ENCODE measurements at places on chromosomes 1 and 21.

- no peak for DNase-seq
Measured at GRCh38 chr1:212133319-212133718, 97.8 kb downstream of the DTL start.

DNA sequence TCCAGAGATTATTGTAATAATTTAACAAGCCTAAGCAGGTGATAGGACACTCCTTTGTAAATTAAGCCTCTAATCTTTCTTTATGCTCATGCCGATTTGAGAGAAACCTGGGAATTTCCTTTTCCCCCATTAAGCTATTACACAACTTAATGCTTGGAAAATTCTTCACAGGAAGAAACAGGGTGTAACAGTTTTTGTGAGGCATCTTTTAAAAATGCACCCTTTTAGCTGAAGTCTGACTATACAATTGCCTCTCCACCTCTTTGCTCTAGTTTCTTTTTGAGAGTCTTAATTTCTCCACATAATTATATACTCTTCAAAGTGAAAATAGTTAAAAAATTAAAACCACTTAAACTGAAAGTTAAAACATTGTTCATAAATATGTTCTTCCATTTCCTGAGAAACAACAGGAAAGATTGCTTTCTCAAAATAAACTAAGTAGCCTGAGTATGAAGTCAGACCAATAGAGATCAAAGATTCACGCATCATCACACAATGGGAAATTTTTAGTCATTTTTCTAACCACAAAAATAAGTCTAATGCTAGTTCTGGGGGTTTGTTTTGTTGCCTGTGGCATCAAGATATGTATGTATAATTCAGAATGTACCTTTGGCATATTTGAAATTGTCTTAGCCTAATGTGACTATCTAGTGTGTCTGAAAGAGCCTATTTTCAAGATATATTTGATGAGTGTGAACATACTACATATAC is 34.7 kb downstream of the LRRC8D start:
- no peak for DNase-seq

DNA sequence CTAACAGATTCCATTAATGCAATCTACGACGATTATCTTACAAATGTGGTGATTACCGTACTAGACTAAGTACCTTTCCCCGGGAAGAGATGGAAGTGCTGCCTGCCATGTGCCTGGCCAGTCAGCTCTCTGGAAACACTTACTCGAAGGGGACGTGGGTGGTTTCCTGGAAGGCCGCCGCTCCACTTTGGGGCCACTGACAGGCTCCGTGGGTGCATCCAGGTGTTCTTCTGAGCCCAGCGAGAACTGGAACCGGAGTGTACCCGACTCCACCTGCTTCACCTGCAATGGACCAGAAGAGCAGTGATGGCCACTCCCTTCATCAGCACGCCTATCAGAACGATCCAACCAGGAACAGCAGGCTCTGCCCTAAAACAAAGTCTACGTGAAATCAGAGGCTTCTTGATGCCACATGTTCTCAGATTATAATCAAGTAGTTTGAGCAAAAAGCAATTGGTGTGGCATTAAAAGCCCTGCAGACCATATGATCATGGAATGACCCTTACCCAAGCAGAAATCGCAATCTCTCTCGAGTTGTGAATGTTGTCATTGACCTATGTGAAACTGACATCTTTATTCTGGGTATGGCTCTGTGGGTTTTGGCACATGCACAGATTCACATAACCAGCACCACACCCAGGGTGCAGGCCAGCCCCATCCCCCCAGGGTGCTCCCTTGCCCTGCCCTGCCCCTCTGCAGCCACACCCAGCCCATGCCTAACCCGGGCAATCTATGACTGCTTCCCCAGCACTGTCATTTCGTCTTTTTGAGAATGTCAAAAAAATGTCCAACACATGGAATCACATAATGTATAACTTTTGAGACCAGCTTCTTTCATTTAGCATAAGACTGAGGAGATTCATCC is 64.5 kb downstream of the NPHP4 start:
- DNase-seq = no peak

DNA sequence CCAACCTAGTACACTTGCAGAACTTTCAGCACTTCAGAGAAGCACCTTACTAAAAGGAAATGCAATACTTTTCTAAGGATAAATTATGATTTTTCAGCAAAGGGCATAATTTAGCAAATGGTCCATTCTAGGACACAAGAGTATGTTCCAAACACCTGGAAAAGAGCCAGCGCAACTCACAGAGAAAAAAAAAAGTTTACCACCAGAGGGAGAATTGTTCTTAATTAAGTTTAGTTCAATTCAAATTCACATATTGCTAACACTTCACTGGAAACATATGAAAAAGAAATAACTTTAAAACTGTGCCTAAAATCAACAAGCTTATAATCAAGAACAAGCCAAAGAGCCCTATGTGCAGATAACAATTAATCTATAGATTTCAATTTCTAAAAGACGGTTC is 338.1 kb downstream of the SEC16B start:
- no peak for DNase-seq

GRCh38 chr1:225814381-225814780 is 4.5 kb downstream of the EPHX1 start:
- no peak for DNase-seq

GRCh38 chr1:87805666-87806378 is 477.1 kb downstream of the LMO4 start:
- no peak for DNase-seq

DNA sequence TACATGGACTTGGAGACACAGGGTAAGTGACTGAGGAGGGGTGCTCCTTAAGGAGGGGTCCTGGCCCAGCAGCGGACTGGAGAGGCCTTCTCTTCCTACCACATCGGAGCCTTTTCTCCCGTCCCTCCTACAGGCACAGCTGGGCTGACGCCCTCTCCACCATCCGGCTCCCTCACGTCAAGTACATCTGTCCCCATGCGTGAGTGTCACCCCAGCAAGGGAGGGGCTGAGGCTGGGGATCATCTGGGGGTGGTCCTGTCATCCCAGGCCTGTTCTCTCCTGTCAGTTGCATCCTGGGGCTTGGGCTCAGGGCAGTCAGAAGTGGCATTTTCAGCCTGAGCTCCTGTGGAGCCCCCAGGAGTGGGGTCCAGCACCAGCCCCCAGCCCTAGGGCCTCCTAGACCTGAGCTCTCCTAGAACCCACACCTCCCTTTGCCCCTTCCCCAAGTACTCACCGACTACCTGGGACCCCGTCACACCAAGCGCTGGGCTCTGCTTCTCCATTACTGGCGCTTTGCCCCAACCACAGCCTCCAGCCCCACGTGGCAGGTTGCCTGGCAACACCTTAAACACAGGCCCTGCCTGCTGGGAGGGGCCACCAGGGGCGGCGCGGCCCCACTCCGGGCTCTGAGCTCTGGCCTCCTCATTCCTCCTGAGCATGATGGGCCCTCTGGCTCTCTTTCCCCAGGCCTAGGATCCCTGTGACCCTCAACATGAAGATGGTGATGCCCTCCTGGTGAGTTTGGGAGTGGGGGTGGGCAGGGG is 2.3 kb downstream of the LYPLA2 start:
- no peak for DNase-seq

DNA sequence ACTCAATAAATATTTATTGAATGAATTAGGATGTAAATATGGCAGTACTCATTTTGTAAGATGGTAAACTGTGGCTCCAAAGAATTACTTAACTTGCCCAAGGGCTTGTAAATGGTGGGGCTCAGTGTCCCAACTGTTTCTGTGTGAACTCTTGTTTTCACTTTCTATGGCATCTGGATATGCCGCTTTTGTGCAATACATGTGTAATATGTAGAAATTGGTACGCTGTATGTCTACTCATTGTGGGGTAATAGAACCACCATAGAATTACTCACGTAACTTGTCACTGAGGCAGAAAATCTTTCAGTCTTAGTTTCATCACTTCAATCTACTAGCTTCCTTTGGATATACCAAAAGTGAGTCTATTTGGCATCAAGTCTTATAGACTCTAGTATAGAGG is 977 bp downstream of the PRPF3 start:
- no peak for DNase-seq

- DNase-seq = no peak
Measured at GRCh38 chr1:1432951-1433803, 2.3 kb upstream of the VWA1 start.

DNA sequence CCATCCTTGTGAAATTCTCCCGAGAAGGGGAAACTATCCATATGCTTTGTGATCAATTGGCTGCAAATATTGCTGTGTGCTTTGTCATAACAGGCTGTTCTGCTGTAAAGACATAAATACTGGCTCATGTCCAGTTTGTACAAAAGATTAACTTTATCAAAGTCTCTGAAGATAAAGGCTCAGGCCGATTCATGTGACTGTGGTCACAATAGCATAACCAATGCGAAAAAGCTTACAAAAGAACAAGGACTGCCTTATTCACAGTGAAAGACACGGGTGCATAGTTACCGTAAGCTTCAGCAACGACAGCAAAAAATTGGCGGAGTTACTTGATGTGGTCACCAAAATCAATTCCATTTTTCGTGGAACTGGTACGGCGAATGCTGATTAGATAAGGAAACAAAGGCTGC is 173.6 kb upstream of the CHRM3 start:
- DNase-seq = no peak

DNA sequence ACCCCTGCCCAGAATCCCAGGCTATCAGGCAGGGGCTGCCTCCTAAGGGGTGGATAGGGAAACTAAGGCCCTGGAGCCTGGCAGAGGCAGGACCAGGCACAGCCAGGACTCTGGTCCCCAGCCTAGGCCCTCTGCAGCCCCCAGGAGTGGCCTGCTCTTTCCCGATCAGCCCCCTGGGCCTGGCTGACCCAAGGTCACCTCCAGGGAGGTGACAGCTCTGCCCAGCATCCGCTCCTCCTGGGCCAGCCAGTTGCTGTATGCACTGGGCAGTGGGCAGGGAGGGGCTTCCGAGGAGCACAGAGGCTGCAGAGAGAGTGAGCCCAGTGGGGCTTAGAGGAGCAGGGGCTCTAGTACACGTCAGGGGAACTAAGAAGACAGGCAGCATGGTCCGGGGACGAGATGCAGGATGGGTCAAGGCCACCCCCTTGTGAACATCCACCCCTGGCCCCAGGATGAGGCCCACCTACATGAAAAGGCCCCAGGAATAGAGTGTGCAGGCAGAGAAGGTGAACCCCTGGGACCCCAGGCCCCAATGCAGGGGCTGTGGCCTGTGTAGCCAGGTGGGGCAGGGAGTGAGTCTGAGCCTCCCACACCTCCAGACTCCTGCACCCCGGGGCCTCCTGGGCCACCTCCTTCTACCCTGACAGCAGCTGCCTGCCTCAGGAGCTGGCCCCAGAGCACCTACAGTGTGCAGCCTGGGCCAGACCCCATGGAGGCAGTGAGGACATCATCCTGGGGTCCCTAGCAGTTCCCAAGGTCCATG is 32.8 kb downstream of the WNT9A start:
- no peak for DNase-seq

All from CD4-positive, alpha-beta T cell (primary cell).